ENCODE measurements at places on chromosomes 7 and 10. TPM values are rescaled to one million over a fixed set of nuclear protein-coding genes. Genes with fewer than 3 reads are reported as not detected.

- DNase-seq, result no peak
Observed at GRCh38 chr7:1099637-1100036, 11.7 kb downstream of the GPER1 start.

BAG3 gene
- 8.3 TPM for total RNA-seq

DNA sequence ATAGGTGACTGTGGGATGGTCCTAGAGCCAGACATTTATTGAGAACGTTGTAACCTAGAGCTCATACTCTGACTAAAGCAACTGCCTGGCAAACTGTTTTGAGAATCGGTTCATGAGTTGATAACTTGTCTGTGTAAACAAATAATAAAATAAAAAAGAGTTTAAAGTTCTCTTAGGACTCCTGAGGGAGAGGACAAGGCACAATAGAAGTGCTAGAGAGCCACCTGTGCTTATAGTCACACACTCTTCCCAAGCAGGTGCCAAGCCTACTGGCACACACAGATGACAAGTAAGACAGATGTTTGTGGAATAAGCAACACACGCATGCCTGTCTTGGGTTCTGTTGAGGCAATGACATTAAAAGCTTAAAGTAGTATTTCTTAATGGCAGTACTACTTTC, 7.9 kb downstream of the EDRF1 start:
- DNase-seq, result no peak

- no peak for DNase-seq
Observed at GRCh38 chr10:88979153-88979562, 11.4 kb upstream of the FAS start.

- no peak for DNase-seq
Observed at GRCh38 chr10:3936422-3937040, 151.5 kb upstream of the KLF6 start.

DNA sequence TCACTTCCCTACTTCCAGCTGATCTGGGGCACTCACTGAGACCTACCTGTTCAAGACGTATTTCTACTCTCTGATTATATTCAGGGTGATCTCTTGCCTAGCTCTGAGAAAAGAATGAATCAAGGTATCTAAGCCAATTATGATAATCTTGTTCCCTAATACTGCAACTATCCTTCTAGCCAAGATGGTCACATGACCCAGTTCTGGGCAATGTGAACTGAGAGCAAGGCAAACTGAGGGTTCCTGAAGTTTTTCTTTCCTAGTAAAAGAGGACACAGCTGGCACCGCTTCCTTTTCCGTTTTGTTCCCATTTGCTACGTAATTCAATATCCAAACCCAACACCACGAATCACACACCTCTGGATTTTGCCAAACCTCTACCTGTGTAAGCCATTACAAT, 5.9 kb upstream of the GPAM start:
- no peak for DNase-seq

HOXA5 gene
- total RNA-seq, result 0.29 TPM

- DNase-seq, result no peak
Observed at GRCh38 chr7:43560742-43561330, 22.1 kb upstream of the STK17A start.

TAS2R41 gene
- total RNA-seq, result not detected

GRCh38 chr7:90459888-90460287, 9.6 kb upstream of the PTTG1IP2 start:
- no peak for DNase-seq

DNA sequence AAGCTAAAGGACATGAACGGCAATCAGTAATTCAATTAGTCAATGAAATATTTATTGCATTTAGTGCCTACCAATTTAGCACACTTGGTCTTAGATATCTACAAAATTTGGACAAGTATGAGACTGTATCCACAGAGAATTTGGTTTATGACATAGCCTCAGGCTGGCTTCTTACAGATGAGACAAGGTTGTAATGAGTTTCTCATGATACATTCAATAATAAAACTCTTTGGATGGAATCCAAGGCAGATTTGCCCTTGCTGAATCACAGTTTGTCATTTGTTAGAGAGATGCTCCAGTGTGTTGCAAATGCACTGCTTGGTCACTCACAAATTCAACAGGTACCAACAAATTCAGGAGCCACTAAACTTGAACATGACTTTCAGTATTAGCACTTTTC, 162.5 kb downstream of the GPR37 start:
- no peak for DNase-seq

SPDYE11 gene
- total RNA-seq, result not detected

HABP2 gene
- total RNA-seq, result not detected

DNA sequence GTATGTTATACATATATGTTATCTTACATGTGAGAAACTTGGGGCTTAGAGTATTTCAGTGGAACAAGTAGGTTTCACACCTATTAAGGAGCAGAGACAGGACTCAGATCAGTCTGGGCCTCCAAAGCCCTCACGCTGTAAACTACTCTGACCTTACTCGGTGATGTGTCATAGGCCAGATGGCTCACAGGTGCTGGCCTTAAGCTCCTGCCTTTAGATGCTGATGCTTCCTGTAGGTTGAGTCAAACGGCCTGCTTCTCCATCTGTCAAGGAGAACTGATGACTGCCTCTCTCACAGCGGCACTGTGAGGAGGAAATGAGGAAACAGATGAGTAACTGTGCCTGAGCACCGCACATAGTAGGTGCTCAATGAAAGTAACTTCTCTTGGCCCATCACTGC, 312.6 kb upstream of the COBL start:
- DNase-seq, result no peak
